Esophagus squamous epithelium (tissue), 5 donors: ENCODE measurements at places on chromosomes 11 and 22.

DNA sequence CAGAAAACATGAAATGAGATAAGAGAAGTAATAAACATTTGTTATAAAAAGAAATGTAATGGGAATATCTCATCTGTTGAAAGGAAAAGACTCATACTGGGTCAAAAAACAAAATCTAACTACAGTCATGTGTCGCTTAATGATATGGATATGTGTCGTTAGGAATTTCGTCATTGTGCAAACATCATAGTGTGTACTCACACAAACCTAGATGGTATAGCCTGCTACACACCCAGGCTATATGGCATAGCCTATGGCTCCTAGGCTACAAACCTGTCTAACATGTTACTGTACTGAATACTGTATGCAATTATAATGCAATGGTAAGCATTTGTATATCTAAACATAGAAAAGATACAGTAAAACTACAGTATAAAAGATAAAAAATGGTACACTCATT is 89.8 kb upstream of the ZC3H12C start:
- DNase-seq: no peak

DNA sequence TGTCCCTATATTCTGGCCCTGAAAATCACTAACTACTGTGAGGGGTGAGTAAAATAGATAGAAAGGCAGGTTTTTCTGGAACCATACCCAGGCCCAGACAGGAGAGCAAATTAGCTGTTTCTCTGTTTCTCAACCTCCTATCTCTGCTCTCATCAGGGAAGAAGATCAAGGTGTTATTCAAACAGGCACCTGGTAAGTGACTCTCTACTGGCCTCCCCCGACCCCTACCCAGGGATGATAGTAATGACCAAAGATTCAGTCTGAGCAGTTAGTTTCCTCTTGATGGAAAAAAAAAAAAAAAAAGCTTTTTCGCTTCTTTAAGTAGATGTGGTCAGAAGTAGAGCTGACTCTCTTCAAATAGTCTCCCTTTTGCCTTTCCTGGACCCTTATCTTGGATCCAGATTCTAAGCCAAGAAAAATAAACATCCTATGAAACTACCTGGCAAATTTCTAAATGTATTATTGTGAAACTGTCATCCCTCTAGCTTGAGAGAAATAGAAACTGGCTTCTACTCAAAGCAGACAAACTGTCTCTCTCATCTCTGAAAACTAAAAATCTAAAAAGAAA is 9.9 kb downstream of the LRRC4C start:
- DNase-seq: no peak

DNA sequence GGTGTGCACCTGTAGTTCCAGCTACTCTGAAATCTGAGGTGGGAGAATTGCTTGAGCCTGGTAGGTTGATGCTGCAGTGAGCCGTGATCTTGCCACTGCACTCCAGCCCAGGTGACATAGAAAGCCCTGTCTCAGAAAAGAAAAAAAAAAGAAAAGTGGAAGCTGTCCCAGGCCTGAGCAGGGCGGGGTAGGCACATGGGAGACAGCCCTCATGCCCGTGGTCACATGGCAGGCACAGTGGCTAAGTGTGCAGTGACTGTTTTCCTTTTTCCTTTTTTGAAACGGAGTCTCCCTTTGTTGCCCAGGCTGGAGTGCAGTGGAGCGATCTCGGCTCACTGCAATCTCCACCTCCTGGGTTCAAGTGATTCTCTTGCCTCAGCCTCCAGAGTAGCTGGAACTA is 7.8 kb downstream of the OTUB1 start:
- DNase-seq: no peak

DNA sequence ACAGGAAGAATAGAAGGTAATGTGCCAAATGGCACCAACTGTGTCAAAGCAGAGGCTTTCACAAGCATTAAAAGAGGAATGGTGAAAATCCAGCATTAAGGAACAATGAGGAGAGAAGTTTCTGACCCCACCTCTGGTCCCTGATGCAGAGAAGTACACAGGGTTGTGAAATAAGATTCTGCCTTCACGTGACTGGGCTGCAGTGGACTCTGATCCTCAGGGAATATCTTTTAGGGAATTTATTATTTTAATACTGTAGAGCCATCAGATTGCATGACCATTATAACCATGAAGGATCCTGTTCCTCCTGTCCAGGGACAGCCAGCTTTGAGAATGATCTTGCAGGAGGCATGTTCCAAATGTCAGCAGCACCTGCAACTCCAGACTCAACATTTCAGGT is 74.4 kb upstream of the FAR1 start:
- no peak for DNase-seq

DNA sequence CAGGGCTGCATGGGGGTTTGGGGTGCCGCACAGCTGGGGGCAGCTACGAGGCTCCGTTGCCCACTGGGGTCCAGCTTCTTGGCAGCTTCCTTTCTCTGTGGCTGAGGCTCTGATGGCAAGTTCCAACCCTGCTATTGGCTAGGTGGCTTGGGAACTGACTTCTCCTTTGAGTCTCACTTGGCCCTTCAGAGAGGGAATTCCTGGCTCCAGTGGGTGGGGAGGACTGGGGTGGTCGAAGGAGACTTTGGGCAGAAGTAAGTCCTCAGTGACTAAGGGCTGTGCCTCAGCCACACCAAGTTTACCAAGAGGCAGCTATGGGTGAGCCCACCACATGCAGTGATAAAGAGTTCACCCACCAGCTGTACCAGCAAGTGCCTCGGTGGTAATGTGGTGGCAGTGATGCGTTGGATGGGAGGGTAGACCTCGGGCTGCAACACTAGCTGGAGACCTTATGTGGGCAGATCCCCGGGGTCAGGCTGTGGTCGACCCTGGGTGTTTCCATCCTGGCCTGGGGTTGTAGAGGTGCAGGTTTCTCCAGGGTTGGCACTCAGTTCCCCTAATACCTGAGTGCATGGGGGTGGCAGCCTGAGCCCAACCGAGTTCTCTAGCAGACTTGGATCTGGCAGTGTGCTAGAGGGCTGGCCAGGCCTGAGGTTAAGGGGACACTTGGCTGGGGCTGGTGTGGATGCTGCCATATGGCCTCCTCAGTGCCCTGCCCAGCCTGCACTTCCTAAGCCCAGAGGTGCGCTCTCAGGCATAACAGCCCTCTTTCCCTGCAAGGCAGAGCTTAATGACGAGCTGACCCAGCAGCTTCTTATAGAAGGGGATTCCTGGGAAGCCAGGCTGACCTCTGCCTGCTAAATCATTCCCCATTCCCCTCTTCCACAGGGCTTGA is 197.0 kb upstream of the CADM1 start:
- DNase-seq: no peak

DNA sequence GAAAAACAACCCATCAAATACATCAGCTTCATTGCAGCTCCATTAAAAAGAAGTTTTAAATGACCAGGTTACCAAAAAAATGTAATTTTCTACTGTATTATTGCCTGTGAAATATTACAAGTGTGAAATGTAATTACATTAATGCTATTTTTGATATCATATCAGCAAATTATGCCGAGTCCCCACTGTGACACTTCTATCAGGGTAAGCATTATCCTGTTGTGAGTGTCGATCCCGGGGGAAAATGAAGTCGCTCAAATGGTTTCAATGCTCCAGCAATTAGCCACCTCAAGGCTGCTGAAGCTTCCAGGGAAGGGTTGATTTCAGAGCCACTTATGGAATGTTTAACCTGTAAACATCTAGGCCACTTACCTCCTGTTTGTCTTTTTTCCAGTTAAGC is 70.4 kb downstream of the RCN1 start:
- DNase-seq: no peak

DNA sequence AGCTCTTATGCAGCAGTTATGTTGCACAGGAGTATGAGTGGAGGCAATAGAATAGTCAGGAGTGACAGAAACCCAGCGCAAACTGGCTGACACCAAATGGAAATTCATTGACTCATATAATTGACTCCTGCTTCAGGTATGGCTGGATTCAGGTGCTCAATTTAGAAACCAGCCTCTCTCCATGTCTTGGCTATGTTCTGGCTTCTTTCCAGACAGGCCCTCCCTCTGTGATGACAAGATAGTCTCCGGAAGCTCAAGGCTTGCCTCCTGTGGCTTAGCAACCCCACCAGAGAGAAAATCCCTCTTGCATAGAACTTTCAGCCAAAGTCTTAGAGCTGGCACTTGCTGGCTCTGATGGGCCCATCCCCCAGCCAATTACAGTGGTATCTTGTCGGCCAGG is 28.1 kb upstream of the MN1 start:
- no peak for DNase-seq

DNA sequence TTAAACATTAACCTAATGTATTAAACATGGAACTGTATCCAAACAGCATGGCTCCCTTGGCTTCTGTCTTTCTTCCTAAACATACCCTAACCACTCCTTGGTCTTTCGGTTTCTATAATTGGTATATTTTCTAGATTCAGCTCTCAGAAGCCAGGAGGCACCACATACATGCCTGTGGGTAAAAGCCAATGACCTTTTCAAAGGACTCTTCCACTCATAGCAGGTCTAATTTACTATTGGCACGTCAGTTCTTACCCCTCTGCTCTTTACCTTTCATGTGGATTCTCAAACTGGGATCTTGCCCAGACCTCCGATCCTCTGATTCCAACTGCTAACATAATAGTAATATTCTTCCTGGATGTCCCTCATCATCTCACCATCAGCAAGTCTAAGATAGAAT is 835.1 kb downstream of the NTM start:
- DNase-seq: no peak
